ENCODE measurements at places on chromosomes 13 and 19.

DNA sequence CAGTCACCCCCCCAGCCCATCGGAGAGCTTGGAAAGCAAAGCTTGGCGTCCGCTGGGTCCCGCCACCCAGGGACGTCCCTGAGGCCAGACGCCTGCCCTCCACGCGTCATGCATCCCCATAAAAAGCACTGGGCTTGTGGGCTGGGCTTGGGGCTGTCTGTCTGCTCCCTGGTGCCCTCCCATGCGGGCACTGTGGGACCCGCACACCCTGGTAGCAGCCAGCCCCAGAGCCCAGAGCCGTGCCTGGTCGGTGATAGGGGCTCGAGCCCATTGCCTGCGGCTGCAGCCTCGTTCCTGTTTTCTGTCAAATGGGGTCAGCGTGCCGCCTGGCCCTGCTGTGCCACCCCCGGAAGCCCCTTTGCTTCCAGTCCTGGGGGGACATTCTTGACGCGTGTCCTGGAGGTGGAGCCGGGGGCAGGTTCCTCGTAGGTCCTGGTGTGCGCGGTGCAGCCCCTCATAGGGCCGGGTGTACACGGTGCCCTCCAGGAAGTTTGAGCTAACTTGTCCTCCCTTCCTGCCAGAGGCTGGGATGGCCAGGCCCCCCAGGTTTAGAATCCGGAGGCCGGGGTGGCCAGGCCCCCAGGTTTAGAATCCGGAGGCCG, 4.3 kb upstream of the GZMM start:
- no peak for DNase-seq

- DNase-seq: no peak
These were observed 30.1 kb upstream of the PEPD start for GRCh38 chr19:33551676-33552075.

GRCh38 chr13:76029088-76029487, 393.0 kb downstream of the LMO7 start:
- no peak for DNase-seq

DNA sequence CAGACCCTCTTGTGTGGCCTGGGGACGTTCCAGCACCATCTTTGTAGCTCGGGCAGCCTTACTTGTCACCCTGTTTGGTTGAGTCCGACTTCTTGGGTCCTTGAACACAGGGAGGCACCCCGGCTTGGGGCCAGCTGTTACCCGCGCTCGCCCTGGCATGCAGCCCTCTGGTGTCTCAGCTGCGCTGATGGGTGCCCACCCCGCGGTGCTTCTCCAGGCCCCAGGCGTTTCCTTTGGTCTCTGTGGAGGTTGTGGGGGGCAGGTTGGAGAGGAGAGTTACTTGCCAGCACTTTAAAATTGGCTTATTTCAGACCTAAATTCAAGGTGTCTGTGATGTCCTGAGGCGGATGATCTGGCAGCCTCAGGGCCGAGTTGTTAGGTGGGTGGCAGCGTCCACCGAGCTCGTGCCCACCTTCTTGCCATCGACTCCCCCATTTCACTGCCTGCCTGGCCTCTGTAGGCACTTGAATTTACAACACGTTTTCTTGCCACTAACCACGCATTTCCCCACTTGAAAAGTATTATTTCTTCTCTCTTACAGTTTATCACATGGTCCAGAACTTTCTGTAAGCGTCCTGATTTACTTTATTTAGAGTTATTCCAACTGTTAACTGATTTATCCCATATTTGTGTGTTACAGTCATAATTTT, 16.9 kb downstream of the UBAC2 start:
- no peak for DNase-seq

- DNase-seq: no peak
These were observed 324.9 kb upstream of the ZNF507 start for GRCh38 chr19:32020538-32020937.

GRCh38 chr13:105902396-105902795, 633.1 kb downstream of the EFNB2 start:
- no peak for DNase-seq

DNA sequence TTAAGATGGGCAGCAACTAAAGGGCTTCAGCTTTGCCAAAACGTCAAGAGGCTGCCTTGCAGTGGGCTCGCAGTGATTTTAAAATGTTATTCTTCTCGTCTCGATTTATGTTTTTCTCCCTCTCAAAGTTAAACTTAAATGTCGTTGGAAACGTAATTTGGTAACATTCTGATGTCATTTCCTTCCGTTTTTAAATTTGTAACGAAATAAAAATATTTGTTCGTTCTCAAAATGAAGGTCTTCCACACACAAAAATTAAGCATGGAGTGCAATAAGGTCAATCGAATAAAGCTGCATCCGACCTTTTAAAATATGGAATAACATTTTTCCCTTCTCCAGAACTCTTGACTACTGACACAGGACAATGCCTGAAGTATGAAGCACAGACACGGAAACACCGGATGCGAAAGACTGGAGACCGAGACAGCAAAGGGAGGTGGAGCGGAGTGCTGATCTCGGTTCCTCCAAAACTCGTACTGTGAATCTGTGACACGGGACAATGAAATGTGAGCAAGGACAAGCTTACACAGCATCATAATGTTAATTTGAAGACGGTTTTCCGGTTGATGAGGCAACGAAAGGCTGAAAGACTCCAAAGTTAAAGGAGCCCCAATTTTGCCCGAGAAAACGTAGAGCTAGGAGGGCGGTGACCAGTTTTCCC, 850 bp downstream of the MTMR6 start:
- DNase-seq: no peak

DNA sequence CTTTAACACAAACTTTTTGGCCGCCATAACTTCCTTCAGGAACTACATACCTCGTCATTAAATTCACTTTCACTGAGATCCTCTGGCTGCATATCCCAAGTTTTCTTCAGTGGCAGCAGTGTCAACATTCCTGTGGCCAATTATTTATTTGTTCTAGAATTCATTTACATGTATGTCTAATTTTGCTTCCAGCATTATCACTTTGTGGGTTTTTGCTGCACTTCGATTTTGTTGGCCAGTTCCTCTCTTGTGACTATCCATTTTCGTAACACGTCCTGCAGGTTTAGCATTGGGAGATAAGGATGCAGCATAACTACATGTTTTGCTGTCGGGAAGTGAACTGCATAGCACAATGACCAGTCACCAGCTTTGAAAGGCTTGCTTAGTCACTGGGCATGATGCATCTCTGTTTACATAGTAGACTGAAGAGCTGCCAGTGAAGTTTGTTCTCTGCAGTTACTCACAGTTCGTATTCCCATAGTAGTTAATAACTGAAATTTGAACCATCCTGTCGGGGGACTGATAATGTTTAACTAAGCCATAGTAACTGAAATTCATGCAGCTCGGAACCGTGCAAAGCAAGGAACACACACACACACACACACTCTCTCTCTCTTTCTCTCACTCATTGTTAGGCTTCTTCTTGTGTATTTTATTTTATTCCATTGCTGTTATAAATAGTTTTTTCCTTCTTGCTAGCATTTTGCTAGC, 28.3 kb downstream of the ZNF507 start:
- no peak for DNase-seq

DNA sequence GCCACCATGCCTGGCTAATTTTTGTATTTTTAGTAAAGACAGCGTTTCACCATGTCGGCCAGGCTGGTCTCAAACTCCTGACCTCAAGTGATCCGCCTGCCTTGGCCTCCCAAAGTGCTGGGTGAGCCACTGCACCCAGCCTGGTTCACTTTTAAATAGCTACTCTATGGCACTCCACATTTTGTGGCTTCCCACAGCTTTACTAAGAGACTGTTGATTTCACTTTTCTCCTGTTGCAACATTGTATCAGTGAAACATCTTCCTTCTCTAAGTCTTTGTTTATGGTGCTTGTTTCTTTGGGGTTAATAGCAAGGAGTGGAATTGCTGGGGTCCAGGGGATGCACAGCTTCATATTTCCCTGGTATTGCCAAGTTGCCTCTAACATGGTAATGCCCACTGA, 12.3 kb downstream of the TMEM38A start:
- no peak for DNase-seq

GRCh38 chr13:109119896-109120295, 490.5 kb downstream of the MYO16 start:
- no peak for DNase-seq

DNA sequence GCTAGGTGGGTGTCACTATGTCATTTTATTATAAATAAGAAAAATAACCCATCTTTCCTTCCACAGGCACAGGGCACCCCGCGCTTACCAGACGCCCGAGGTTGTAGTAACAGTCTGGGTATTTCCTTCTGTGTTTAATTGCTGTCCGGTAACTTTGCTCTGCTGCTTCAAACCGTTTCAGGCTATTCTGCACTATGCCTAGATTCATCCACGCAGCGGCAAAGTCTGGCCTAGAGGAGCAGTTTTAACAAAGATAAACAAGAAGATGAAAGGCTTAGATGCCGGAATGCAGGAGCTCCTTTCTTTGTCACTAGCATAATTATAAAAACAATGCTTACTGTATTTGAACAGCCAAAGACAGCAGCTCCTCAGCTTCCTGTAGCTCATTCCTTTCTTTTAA, 36.9 kb upstream of the GGACT start:
- DNase-seq: no peak

DNA sequence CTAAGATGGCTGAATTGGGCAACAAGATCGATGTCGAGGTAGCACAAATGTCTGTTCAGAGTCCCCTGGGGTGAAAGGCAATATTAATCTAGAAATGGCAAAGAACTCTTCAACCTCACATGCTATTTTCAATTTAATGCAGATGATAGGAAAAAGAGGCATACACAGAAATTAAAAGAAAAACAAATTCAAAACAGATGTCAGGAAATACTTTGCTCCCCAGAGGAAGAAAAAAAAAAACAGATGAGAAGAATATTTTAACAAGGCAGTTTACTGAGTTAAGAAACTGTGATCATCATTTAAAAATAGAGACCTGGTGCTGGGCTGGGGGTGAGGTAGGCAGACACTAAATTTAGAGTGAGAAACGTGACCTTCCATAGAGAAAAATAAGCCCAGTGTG, 421.9 kb upstream of the ARGLU1 start:
- DNase-seq: no peak

DNA sequence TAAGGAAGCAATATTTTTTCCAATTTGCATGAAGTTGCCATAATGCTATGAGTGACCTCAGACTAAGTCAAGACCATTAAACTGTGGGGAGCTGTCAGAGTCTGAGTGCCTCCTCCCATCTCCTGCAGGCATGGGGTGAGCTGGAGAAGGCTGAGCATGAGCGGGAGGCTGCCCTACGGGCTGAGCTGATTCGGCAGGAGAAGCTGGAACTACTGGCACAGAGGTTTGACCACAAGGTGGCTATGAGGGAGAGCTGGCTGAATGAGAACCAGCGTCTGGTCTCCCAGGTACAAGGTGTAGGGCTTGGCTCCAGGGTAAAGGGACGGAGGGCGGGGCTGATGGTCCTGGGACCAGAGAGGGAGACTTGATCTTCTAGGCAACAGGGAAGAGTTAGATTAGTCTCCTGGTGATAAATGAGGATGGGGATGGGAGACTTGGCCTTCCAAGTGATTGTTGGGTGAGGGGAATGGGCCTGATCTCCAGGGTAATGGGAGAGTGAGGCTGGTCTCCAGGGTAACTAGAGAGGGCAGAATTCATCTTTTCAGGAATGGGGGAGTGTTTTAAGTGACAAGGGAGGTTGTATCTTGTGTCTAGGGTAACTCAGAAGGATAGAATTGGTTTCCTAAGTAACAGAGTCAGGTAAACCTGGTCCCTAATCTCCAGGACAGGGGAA, 36.0 kb downstream of the SPTBN4 start:
- no peak for DNase-seq

- no peak for DNase-seq
These were observed 11.6 kb downstream of the CBY2 start for GRCh38 chr13:45713721-45714120.

DNA sequence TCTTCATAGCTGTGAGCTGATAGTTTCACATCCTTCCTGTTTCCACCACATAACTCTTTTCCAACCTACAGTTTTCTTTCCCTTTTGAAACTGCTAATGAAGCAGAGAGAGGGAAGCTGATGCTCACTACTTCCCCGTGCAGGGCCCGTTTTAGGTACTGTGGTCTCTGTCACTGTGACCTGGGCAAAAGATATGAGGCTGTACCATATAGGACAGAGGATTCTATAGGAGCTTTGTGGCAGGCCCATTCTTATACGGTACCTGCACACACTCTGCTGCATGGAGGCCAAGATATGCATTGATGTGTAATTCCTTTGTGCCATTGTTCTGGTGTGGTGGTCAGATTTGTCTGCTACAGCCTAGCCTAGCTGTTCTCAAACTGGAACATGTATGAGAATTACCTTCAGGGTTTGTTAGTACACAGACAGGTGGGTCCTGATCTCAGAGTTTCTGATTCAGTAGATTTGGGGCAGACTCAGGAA, 577.3 kb downstream of the LMO7 start:
- no peak for DNase-seq

GRCh38 chr19:6039566-6040225, 61.8 kb upstream of the RANBP3 start:
- no peak for DNase-seq

DNA sequence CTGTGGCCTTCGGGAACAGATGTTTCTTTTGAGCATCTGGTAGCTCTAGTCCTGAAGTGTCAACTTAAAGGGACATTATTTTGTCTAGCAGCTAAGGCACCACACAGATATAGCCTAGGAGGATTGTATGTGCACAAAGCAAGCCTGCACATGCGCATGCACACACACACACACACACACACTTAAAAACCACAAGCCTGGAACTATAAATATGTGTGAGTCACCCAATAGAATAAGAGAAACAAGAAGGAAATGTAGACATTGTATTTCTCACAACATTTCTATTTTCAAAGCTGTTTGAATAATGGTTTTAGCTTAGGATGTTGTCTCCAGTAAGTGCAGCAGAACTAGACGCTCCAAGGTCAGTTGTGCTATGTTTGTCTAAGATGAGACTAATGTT, 516.5 kb downstream of the SUCLA2 start:
- no peak for DNase-seq

- no peak for DNase-seq
These were observed 319.9 kb downstream of the ATP8A2 start for GRCh38 chr13:25691654-25692053.

GRCh38 chr19:51158474-51159129, 16.5 kb downstream of the SIGLEC7 start:
- peak; percentile 83 for DNase-seq

- no peak for DNase-seq
These were observed 47.9 kb upstream of the CEACAM21 start for GRCh38 chr19:41528106-41528505.

GRCh38 chr13:94716016-94716415, 3.7 kb upstream of the SOX21 start:
- DNase-seq: no peak

GRCh38 chr13:112213467-112214255, 146.7 kb downstream of the SOX1 start:
- DNase-seq: no peak

DNA sequence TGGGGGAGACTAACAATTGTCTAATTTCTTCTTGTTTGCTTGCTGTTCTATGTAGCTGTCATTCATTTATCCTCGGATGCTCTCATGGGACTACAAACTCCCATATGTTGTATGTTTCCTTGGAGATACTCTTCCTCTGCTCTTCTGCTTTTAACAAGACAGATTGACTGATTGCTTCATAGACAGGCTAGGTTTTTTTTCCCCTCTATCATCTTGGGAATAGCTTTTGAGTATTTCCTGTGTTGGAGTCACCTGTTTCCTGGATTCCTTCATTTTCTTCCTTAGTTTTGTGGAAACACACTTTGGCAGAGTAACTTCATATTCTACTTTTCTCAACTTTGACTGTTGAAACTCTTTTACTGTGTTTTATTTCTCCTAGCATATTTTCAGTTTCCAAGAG, 27.6 kb downstream of the EDNRB start:
- DNase-seq: no peak

GRCh38 chr13:29564818-29565217, 30.7 kb downstream of the SLC7A1 start:
- no peak for DNase-seq

- DNase-seq: no peak
These were observed 42.2 kb upstream of the HNRNPA1L2 start for GRCh38 chr13:52599848-52600603.

- DNase-seq: no peak
These were observed 13.3 kb downstream of the C3 start for GRCh38 chr19:6707011-6707657.
